Ascending aorta (tissue), 2 donors: ENCODE measurements at places on chromosomes 1 and 21. TPM values are rescaled to one million over a fixed set of nuclear protein-coding genes. Genes with fewer than 3 reads are reported as not detected.
A peak's percentile ranks its signal among the peaks of the same experiment; 100 is the strongest.

- DNase-seq: no peak
Observed at GRCh38 chr1:30936541-30937171, 28.1 kb upstream of the SDC3 start.

- no peak for DNase-seq
Observed at GRCh38 chr1:15056515-15057285, 96.8 kb upstream of the TMEM51 start.

The VCAM1 gene
- 9.8 TPM for total RNA-seq

DNA sequence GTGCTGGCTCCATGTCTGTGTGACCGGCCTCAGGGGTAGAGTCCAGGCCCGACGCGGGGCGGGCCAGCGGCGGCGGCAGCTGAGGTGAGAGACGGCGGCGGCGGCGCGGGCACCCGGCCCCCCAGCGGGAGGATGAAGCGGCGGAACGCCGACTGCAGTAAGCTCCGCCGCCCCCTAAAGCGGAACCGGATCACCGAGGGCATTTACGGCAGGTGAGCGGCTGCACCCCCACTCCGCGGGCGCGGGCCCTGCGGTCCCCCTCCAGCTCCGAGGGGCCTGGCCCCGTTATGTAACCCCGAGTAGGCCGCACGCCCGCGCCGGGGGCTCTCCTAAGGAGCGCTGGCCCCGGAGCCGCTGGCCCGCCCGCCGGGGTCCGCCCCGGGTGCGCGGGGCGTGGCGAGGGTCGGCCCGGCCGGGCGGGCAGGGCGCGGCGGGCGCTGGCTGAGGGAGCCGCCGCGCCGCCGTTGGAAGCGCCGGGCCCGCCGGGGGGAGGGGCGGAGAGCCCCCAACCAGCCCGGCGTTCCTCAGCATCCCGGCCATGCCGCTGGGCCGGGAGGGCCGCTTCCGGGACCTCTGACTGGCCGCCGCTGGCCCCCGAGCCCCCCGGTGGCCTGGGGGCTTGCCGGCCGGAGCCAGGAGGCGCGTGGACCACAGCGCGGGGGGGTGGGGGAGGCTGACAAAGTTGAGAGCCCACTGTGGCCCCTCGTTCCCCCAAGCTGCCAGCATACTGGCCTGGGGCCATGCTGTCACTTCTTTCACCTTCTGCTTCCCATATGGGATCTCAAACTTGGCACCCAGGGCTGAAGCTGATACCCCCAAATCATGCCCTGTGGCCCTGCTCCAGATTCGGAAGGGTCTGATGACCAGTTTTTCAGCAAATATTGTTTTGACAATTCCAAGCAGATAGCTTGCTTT lies 527 bp downstream of the MACO1 start:
- DNase-seq: no peak

The BACE2 gene
- 151 TPM for total RNA-seq

DNA sequence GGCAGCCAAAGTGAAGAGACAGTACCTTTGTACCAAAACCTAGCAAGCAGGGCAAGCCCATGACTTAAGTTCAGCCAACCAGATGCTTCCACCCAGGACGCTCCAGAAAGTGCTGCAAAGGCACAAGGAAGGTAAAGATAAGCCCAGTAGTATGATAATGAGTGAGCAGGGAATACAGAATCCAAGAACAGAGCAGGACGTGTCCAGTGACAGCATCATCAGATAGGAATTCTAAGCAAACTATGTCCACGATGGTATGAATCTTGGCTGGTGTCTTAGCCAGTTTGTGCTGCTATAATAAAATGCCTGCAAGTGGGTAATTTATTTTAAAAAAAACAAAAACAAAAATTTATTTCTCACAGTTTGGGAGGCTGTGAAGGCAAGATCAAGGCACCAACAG lies 13.6 kb downstream of the GJA4 start:
- DNase-seq: peak; percentile 54

GRCh38 chr1:154857441-154858215 lies 12.5 kb downstream of the KCNN3 start:
- no peak for DNase-seq

The KRTAP10-12 gene
- not detected for total RNA-seq

- no peak for DNase-seq
Observed at GRCh38 chr1:180951186-180951745, 38.6 kb downstream of the KIAA1614 start.

DNA sequence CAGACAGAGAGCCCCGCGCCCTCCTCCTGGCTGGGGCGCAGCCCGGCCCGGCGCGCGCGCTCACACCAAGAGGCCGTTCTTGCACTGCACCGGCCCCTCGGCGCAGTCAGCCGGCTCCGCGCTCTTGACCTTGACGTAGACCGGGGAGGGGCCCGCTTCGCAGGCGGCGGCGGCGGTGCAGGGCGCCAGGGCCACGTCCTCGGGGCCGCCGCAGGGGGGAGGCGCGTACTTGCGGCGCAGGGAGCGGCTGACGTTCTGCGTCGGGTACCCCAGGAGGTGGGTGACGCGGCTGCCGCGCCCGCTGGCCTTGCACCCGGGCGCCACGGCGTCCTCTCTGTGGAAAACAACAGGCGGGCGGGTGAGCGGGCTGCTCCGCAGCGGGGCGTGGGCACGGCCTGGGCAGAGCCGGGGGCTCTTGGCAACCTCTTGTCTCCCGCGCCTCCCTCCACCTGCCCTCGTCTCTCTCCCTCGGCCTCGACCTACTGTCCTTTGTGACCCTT lies 7.7 kb downstream of the VSIG8 start:
- peak; percentile 92 for DNase-seq

DNA sequence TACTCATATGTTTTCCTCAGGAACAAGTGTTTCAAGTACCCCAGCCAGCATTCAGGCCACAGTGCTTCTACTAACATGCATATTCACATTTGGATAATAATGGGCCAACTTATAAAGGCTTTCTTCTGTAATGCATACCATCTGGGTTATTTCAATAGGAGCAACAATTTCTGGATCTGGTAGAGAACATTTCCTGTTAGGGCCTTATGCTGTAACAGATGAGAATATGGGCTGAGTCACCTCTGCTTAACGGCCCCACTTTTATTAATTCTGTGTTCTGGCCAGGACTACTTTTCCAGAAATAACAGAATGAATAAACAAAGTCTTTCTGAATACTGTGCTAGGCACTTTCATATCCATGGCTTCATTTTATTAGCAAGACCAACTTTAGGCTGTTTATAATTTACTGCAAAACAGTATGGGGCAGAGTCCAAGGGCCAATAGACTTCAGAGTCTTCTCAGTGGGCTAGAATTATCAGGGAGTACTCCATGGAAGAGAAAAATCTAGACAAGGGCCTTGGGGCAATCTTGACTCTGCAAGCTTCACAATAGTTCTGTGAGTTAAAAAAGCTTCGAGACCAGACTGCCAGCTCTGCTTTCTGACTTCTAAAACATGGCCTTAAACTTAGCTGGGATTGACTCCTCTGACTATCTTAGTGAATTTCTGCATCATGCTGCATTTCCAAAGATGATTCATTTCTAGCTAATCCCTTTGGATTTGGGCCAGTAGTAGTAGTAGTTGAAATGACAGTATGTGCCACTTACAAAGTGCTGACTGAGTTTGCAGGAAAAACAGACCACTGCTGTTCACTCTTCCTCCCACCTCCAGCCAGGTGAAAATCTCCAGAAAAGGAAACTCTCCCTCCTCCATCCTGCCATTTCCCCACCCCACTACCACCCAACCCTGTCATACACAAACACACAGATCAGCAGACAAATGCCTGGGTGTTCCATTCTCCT lies 8.2 kb upstream of the SSX2IP start:
- no peak for DNase-seq

The C1orf198 gene
- 225 TPM for total RNA-seq

The PDZK1IP1 gene
- total RNA-seq: not detected

DNA sequence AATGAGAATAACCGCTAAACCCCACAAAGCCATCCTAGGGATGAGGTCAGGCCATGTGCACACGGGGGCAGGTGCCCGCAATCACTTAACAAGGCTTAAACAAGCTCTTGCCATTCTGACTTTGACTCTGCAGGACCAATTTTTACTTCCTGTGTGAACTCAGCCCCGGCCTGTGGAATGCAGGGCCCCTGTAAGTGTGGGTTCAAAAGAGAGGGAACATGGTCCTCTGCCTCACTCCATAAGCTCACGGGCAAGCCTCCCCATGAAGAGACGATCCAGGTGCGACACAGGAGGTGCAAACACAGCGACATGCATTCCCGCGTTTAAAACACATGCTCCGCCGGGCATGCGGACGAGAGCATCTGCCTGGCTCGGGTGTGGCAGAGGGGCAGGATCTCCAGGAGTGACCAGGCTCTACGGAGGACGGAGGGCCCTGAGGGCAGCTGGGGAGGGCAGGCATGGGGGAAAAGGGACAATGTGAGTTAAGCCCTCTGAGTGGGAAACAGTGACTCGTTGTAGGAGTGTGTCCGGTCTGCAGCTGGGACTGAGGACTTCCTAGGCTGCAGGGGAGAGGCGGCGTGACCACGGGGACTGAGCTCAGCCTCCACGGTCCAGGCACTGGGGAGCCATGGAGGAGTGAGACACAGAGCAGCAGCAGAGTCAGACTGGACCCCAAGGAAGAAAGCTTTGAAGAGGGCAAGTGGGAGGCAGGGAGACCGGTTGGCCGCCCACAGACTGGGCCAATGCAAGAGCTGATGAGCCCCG lies 40.6 kb upstream of the AJAP1 start:
- DNase-seq: no peak

The DNM3 gene
- total RNA-seq: 9.6 TPM

DNA sequence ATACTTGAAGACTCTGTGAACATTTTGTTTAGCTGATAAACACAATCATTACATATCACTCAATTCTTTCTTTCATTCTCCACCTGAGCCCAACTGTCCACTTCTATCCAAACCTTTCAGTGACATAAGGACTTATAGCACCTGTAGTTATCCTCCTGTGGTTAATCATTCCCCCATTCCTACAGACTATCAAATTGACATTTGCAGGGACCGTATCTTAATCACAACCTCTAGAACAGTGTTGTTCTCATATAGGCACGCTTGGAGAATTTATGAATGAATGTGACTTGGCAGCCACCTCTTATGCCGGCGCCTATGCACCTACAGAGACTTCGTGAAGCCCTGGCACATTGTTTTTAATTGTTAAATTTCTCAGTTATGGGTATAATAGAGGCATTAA lies 83.9 kb upstream of the CXADR start:
- no peak for DNase-seq

DNA sequence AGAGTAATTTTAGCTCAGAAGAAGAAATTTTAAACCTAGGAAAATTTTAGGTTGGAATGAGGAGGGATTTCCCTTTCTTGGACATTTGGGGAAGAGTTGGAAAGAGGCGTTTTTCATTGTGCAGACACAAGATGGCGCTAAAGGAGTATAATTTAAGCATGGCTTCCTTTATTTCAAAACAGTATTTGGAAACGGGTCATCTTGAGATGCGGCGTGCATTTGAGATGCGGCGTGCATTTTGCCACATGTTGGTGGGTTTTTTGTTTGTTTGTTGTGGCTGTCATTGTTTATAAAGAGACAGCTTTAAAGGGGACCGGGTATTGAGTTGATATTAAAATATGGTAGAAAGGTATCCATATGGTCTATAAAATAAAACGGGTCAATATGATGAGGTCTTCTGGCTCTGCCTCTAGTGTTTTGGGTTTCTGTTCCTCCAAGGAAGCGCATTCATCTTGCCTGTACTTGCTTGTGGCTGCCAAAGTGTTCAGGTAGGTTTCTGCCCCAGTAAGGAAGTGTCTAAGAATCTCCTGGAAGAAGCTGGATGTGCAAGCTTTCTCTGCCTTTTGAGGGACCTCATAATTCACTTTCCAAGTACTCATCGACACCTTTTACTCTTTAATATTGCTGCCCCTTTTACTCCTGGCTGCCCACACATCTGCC lies 210.3 kb downstream of the SLC35F3 start:
- DNase-seq: no peak
